ENCODE measurements at places on chromosomes 4 and X.

DNA sequence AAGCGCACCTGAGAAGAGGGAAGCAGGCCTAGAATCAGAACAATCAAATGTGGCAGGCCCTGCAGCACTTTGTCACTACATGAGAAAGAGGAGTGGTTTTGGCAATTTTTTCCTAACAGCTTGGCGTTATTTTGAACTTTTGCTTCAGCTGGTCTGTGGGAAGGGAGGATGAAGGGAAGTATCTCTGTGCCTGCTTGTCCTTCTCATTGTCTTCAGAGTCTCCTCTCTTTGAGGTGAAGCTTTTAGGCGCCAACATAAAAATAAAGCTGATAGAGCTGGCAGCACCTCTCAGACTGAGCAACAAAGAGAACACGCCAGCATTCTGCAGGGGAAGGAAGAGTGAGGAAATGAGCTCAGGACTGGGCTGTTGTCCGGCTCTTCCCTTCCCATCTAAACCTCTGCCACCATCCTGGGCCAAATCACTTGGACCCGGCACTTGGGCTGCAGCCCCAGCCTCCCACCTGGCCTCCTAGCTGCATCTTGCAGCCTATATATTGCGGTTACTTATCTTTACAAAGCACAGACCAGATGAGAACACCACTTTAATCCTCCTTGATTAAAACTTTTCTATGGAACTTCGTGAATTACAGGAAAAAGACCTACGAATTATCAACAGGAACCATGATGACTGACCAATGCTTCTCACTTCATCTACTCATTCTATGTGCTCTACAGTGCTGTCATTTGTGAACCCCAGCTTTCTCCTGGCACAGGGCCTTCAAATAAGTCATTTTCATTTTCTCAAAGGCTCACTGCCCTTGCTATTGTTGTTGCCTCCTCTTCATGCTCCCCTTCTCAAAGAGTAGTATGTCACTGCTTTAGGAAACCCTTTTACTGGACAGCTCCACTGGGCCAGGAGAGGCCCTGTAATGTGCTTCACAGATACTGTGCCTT, 476.4 kb upstream of the HS3ST1 start:
- no peak for DNase-seq

GRCh38 chrX:19686876-19687275, 171.6 kb upstream of the MAP3K15 start:
- DNase-seq, result no peak

DNA sequence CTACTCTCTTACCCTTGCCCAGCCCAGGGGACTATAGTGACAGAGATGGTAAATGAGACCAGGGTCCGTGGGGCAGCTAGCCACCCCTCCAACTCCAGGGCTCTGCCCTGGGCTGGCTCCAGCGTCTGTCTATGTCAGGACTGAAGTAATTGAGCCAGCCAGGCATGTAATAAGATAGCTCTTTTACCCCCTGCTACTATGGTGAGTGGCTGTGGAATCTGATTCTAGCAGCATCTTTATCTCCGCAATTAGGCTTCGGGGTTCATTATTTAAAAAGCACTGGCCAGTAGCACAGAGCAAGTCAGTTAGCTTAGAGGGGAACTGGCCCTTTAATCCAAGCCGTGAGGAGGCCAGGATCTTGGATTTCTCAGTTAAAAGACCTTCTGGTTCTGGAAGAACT, 123.3 kb upstream of the RAI2 start:
- no peak for DNase-seq

DNA sequence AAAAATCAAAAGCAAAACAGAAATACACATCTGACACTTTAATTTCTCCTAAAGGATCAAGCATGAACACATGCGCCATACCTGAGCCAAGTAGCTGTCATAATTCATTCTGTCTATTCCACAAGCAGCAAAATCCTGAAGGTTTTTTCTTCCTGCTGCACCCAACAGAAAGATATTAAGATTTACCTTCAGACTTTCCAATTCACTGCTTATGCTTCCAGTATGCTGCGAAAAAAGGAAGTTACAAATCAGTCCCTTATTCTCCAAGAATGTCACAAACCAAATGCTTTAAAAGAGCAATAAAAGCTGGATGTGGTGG, 29.2 kb upstream of the FGFBP2 start:
- no peak for DNase-seq

- DNase-seq, result no peak
Observed at GRCh38 chrX:109704563-109704962, 28.5 kb downstream of the ACSL4 start.

DNA sequence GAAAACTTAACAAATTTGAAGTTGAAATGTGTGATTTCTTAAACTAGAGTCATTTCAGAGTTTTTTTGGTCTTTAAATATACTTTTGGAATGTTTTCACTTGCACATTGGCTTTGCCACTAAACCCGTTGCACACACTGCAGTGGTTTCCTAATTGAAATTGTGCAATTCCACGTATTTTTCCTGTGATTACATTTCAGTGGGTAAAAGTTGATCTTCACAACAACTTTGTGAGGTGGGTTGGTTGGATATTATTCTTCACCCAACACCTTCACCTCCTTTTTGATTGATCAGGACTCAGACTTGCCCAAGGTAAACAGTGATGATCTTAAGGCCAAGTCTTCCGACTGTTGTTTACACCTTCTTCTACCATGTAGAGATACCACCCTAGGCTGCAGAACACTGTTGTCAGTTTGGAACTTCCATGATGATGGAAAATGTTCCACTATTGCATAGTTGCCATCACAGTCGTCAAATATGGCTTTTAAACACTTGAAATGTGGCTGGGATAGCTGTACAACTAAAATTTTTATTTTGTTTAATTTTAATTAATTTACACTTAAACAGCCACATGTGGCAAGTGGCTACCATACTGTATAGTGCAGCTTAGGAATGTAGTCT, 13.7 kb downstream of the SEPTIN11 start:
- no peak for DNase-seq

DNA sequence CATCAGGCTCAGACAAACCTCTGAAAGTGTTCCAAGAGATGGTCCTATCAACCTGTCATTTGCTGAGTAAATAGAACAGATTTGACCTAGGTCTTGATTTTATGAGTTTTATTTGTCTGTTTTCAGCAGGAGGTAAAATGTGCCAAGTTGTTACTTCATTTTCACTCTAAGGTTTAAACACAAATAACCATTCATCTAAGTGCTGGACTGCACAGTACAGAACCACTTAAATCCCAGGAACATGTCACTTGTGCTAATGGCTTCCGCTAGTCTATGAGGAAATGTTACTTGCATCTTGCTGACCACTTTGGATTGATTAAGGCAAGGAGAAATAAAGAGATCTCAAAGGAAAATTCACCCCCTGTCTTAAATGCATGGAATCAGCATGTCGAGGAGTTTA, 660.7 kb downstream of the SMARCA1 start:
- no peak for DNase-seq

DNA sequence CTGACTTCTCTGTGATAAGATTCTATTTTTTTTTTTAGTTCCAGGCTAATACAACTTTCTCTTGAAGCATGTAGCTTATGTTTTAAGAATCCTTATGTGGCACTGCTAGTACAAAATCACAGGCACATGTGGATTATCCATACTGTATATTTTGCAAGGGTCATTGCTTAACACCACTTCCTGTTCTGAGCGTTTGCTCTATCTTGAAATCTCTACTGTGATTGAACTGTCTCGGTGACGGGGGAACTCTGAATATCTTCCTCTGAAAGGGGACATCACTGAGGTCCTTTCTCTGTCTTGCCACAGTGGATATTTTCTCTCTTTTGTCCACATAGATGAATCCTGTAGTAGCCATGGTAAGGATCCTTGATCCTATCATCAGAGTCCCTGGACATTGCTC, 2.1 kb upstream of the WFS1 start:
- no peak for DNase-seq

Data from AG04449 (cell line).